Stimulated activated CD8-positive, alpha-beta memory T cell treated with anti-CD3 and anti-CD28 coated beads, Interleukin-4, amount 100 ng/mL, for 4 hours (primary cell): ENCODE measurements at places on chromosomes 11 and 22.

DNA sequence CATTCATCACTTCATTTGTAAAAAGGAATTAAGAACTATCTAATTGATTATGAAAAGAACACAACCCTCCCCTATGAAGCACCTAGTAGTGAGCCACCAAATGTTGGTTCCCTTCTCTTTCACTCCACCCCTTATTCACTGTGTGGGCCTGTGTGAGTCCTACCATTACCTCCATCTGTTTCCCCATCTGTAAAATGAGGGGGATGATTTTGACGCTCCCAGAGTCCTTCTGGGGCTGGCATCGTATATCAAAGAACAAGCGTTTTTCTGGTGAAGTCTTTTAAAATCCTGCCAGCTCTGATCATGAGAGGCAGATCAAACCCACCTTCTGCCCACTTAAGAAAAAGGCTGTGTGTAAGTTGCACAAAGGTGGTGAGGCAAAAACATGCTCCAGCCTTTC lies 96.6 kb upstream of the SEZ6L start:
- DNase-seq: no peak

DNA sequence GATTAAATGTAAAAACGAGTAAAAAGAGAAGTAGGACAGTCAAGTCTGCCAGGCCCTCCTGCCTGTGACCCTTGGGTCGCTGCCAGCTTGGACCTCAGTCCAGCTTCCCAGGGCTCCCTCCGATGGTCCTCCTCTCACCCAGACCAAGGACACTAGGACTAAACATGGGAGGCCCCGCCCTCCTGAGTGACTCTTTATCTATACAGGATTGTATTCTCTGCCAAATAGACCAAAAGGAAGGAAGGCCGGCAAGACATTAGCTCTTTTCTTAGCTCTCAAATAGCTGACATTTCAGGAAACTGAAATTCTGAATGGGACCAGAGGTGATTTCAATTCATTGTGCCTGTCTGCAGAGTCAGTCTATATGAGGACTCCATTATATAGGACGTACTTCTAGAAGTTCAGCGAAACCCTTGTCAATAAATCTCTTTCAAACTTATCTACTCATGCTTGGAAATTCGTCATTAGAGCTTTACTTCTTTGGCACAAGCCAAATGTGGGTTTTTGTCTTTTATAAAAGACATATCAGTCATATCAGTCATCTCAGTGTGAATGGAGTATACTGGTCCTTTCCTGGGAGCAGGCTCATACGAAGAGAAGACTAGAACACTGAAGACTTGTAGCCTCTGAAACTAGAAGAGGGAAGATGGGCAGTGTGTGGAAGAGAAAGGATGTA lies 28.5 kb downstream of the ADORA2A start:
- DNase-seq: no peak

GRCh38 chr11:66891851-66892660 lies 35.2 kb downstream of the LRFN4 start:
- DNase-seq: no peak

DNA sequence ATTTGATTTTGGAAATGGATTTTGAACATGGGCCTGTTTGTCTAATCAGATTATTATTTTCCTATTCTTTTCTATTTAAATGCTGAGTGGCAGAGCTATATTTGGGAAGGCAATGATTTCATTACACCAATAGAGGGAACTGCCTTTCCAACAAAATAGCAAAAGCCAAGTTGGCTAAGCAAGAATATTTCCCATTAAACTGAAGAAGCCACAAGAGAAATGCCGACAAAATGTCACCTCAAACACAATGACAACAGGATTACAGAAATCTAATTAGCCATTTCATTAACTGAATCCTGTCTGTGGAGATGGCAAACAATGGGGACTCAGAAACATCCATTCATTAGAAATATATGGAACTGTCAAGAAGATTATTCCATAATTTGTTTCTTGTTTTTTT lies 1593.1 kb upstream of the RAG2 start:
- no peak for DNase-seq

DNA sequence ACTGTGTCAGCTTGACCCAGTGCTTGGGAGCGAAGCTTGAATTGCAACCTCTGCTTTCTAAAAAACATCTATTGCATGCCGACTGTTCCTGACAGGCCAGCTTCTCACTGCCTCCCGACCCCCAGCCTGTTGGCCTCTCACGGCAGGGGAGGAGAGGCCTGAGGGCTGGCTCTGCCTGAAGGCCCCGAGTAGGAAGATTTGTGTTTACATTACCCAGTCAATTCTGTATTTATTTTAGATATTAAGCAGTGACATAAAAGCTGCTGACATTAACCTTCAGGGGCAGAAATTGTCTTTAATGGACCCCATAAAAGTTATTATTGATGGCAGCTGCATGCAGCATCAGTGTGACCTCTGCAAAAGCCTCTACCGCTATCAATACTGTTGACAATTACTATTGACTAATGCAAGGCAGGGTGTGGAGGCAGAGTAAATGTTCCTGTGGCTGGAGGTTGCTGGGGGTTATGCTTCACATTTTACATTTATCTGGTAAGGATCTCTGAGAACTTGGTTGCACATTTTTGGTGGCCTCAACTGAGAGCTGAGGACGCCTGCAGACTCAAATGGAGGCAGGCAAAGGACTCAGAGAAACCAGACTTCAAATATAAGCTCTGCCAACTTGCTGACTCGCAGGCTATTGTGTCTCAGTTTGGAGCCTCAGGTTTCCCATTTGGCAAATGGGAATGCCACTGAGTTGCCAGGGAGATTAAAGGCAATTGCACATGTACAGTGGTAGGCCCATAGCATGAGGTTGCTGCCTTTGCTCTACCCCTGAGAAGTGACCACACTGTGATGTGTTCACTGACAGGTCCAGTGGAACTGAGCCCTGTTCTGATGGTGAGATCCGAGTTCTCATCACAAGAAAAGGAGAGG lies 380.5 kb downstream of the TENM4 start:
- DNase-seq: no peak

DNA sequence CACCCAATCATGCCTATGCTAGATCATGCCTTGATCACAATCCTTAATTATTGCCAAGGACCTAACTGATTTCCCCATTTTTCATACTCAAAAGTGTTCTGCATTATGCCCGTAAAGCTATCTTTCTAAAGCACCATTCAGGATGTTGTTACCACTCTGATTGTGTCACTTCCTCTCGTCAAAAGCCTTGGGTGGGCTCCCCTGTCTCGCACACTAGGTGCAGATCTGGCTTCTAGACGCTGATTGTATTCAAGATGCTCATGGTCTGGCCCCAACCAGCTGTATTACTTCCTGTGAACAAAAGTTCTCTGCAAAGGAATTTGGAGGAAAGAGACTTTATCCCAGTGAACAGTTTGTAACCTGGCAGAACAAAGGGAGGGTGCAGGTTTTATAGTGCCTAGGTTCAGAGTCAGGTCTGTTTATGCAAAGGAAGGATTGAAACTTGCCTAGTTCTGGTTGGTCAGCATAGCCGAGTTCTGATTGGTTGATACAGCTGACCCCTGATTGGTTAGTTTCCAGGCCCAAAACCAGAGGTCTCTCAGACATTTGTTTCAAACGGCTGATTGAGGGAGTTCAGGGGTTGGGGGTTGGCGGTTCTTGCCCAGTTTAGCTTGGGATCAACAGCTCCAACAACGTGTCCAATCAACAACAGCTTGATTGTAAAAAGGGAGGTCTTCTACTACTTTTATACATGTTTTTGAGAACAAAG lies 25.4 kb downstream of the ATG13 start:
- DNase-seq: no peak

DNA sequence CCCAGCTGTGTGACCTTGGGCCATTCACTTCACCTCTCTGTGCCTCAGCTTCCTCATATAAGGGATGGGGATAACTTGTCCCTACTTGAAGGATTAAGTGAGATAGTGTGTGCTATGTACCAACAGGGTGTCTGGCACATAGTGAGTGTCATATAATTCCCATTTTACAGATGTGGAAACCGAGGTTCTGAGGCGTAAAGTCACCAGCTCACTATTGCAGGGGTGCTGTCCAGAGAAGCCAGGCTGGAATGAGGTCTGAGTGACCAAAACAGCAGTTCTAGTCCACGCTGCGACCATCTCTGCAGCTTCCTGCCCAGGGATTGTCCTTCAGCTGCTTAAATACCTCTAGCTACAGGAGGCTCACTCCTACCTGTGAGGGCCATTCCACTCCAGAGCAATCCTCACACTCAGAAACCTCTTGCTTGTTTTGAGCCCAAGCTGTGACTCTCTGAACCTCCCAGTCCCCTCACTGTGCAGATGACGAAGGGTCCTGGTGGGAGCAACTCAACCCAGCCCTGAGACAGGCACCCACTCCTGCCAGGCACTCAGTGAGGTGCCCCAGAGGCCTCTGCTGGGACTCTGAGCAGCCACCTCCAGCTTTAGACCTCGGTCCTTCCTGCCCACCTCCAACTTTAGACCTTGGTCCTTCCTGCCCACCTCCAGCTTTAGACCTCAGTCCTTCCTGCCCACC lies 5.8 kb downstream of the MB start:
- DNase-seq: no peak

DNA sequence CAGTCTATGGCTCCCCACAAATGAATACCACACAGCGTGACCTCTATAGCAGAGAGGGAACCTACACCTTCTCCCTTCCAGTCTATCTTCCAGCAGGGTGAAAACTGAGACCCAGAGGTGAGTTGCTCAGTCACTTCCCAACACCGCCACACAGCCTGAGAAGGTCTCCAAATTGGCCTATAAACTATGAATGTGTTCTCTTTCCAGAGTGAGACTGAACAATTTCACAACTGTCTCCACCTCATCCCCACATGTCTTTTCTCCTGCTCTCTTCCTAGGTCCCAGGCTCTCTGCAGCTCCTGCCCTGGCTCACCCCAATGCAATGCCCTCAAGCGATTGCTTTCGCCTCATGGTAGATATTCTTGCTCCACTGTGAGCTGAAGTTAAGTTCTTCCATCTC lies 14.0 kb downstream of the CLMP start:
- no peak for DNase-seq

DNA sequence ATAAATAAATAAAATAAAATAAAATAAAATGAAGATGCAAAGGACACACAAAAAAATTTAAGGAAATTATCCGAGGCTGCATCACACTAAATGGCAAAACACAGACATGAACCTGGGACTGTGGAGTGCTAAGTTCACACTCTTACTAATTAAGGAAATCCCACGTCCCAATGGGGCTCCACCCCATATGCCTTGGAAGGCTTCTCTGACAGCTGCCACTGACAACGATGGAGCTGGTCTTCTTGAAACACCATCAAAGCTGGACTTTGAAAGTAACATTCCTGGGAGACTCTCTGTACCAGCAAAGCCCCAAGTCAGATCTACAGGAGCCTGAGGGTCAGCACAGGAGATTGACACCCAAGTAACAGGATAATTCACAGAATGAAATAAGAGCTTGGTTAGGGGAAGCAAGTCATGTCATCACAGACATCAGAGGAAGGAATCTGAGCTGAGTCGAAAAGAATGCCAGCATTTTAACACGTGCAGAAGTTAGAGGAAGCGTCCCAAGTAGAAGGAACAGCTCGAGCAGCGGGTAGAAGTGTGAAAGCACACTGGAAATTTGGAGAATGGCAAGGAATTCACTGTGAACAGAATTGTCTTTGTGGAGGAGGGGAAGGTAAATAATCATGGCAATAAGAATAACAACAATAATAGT lies 13.8 kb downstream of the TPST2 start:
- no peak for DNase-seq

- no peak for DNase-seq
These were observed 439.6 kb upstream of the CCDC90B start for GRCh38 chr11:83725728-83726127.

DNA sequence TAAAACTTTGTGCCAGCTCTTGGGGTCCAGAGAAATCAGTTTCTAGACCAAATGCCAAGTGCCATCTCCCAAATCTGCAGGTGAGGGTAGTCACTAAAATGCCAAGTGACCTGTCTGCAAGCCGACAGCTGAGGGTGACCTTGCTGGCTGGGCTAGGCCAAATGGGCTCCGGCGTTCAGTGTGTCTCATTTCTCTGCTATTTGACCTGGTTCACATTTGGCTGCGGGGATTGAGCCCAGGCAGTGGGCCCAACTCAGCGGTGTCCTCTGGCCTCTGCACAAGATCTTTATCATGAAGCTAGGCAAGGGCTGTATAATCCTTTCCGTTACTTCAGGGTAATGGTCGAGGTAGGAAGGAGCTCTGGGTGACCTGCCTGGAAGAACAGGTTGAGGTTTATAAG lies 87.5 kb downstream of the SNX19 start:
- no peak for DNase-seq

DNA sequence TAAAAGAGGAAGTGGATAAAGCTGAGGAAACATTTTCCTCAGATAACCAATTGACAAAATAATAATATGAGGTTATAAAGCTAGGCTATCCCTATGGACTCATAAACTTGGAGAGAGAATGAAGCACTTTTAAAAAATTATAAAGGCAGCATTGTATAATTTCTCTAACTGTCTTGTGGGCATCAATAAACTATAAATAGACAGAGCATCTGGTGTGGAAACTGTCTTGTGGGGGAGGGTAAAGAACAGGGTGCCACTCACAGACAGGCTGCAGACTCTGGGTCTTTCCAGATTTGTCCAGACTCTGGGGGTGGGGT lies 333.5 kb downstream of the BUD13 start:
- no peak for DNase-seq

DNA sequence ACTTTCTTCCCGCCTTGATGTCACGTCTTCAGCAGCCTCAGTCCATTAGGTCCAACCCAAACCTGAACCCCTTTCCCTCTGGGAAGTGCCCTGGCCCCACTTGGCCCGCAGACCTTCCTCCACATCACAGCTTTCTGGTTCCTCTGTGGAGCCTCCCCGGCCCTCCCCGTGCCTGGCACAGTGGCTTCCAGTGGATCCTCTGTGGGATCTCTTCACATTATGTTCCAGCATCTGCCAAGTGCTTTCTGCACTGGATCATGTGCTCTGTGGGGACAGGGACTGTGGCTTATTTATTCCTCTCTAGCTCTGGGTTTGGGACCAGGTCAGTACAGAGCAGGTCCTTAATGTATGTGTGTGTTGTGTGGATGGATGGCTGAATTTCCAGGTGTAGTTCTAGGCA lies 30.9 kb downstream of the POLR3H start:
- DNase-seq: no peak

DNA sequence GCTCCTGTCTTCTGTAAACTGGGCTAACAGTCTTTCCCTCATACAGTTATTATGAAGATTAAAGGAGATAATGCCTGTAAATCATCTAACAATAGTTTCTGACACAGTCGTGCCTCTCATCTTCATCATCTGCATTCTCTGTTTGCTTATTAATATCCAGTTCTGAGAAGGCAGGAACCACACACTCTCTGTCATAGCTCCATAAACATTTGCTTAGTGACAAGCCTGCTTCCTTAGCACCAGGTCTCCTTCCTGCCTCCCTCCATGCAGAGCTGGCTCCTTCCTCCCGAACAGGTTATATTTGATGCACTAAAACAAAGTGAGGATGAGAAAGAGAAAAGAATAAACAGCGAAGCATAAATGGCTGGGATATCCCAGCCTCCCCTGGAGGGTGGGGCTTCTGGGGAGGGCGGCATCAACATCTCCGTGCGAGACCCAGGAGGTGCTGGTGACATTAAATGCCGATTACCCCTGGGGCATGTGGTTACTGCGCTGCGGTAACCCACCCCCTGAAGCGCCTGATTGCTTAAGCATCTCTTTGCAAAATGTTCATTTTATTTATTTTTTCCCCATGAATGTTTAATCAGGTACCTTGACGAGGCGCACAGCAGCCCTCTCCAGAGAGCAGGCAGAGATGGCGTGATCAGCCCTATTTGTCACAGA lies 404.9 kb downstream of the NXPE2 start:
- no peak for DNase-seq

- DNase-seq: no peak
These were observed 24.7 kb downstream of the KCNE3 start for GRCh38 chr11:74442636-74443035.

- no peak for DNase-seq
These were observed 17.2 kb downstream of the CREB3L1 start for GRCh38 chr11:46294365-46295309.

GRCh38 chr22:45584621-45585436 lies 82.1 kb downstream of the FBLN1 start:
- DNase-seq: no peak
